ENCODE measurements at places on chromosomes 2 and 18.

DNA sequence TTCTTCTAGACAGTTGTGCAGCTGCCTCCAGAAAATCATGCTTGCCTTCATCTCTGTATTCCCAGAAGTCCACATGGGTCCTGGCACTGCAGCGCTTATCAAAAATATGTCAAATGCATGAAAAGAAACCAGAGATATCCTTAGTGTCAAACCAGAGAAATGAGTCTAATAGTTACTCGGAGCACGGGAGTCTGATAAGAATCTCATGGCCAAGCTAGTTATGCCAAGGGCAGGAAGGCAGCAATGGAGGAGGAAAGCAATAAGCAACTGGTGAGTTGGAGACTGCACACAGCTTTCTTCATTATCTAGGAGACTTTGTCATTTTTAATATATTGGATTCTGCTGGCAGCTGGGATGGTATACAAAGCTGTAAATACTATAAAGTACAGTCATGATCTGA lies 38.6 kb downstream of the TRIB2 start:
- no peak for DNase-seq

GRCh38 chr18:75271952-75272351 lies 61.4 kb downstream of the TSHZ1 start:
- DNase-seq, result no peak

- no peak for DNase-seq
Measured at GRCh38 chr18:37309059-37309458, 256.5 kb downstream of the CELF4 start.

DNA sequence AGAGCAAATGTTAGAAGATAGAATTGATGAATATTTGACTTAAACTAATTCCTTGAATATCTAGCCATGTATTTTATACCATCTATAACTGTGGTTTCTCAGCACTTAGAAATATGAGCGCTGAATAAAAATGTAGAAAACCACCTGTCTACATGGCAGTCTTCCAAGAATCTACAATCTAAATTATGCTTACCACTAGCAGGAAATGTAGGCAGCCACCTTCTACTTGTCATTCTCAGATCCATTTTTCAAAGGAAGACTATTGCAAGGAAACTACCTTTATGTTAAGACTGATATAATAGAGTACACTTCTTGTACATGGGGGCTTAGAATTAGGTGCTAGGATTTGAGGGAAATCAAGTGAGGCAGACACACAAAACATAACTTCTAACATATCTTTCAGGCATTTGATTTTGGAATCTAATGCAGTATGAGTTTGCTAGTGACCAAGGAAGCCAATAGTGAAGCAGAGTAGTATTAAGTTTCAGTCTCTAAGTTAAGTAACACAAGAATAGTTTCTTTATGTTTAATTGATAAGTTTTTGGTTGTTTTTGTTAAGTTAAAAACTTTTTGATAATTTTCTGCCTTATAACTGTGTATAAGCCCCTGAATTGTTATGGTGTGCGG lies 175.9 kb upstream of the ITGA4 start:
- no peak for DNase-seq

DNA sequence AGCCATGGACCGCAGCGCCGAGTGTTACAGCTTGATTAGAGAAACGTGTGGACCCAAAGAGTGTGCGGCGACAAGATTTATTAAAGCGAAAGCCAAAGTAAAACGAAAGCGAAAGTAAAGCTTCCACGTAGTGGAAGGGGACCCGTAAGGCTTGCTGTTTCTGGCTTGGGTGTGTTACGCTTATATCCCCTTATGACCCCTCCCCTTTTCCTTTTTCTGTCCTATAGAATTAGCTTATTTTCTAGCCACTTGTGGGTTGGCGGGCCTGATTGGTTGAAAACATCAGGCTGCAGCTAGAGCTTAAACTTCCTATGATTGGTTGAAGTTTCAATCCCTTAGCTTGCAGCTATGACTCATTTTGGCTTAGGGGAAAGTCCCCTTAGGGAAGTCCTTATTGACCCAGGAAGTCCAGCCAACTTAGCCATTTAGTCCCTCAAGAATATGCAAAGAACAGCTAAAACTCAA lies 969.7 kb downstream of the DCDC2C start:
- DNase-seq, result no peak

- no peak for DNase-seq
Measured at GRCh38 chr2:171858397-171858958, 35.6 kb downstream of the SLC25A12 start.

- peak; percentile 31 for DNase-seq
Measured at GRCh38 chr2:69375494-69376353, 11.3 kb downstream of the GFPT1 start.

All from AG08395 (cell line).